ENCODE measurements at places on chromosomes 16 and 17.

GRCh38 chr16:57537581-57538234 lies 1.3 kb upstream of the CCDC102A start:
- DNase-seq: no peak

GRCh38 chr16:56369202-56369601 lies 56.1 kb downstream of the AMFR start:
- DNase-seq: no peak

GRCh38 chr17:48051706-48052486 lies 3.7 kb downstream of the NFE2L1 start:
- no peak for DNase-seq

GRCh38 chr17:82003411-82004381 lies 19.0 kb downstream of the CENPX start:
- no peak for DNase-seq

DNA sequence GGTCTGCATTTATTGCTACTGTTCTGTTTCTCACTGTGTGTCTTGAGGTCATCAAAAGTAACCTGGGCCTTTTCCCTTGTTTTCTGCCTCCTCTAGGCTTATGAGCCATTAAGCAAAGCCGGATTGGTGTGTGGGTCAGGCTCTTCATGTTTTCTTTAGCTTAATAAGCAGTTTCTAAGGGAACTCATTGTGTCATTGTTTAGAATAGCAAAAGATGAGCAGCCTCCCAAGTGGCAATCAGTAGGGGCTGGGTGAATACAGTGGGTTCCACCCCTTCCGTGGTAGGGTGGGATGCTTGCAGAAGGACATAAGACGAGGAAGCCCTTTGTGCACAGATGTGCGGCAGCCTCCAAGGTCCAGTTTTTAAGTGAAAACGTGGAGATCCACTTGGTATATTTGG lies 34.5 kb downstream of the ABCC1 start:
- no peak for DNase-seq

- peak; percentile 45 for DNase-seq
Measured at GRCh38 chr17:28744104-28744971, 527 bp downstream of the TRAF4 start.

- DNase-seq: peak; percentile 77
Measured at GRCh38 chr17:38559051-38559879, 46.5 kb downstream of the SRCIN1 start.

GRCh38 chr17:79877041-79877440 lies 37.8 kb upstream of the CBX4 start:
- no peak for DNase-seq

- DNase-seq: no peak
Measured at GRCh38 chr16:4771646-4772045, 4.7 kb upstream of the ZNF500 start.

DNA sequence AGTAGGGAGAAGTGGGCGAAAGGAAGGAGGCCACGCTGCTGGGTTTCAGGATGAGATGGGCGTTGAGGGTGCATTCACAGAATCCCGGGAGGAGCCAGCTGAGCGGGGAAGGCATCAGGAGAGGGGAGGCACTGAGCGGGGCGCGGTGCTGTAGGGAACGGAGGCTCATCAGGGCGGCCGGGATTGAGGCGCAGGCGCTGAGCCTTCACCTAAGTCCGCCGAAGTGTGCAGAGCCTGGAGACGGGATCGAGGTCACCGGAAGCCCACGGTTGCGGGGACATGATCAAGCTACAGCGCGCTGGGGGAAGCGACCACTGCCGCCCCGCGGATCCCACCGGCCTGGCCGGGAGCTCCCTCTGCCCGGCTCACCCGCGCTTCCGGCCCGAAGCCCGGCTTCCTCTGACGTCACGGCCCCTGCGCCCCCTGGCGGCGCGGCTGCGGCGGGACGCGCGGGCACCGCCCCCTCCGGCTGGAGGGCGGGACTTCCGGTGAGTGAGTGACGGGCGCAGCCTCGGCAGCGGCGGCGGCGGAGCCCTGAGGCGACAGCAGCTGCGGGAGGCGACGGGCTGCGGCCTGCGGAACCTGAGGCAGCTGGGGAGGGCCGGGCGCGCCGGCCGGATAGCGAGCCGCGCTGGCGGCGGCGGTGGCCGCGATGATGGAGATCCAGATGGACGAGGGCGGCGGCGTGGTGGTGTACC lies at the start of gene MAPK8IP3:
TSS of gene MAPK8IP3 (plus strand) at position 508 of the 698 bp plus-strand sequence. CDS start at position 653, 145 bp downstream.
- peak; percentile 84 for DNase-seq

GRCh38 chr17:29378500-29378899 lies 11.7 kb upstream of the TAOK1 start:
- no peak for DNase-seq

- no peak for DNase-seq
Measured at GRCh38 chr17:37740915-37741314, 3.9 kb downstream of the HNF1B start.

DNA sequence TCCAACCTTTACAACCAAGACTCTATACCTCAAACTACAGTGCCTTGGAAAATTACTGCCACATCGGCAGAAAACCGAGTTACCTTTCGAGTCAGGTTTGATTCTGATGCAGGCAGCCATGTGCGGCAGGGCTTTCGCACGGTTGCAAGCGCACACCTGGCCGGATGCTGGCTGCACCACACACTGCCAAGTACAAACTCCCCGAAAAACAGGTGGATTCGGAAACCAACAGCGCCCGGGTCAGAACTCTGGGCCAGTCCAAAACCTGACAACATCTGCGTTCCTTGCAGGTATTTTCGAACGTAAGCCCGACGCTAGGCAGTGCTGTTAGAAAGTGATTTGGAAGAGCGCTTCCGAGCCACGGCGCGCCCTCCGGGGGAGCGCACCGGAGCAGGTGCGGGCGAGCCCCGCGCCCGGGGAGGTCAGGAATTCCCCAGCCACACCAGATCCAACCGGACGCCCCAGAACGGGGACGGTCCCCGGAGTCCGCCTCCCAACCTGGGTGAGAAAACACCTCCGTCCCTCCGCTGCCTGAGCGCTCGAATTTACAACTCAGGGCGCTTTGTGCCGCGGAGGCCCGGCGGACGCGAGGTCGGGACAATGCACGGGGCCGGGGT lies 1.2 kb downstream of the USP7 start:
- DNase-seq: peak; percentile 62

DNA sequence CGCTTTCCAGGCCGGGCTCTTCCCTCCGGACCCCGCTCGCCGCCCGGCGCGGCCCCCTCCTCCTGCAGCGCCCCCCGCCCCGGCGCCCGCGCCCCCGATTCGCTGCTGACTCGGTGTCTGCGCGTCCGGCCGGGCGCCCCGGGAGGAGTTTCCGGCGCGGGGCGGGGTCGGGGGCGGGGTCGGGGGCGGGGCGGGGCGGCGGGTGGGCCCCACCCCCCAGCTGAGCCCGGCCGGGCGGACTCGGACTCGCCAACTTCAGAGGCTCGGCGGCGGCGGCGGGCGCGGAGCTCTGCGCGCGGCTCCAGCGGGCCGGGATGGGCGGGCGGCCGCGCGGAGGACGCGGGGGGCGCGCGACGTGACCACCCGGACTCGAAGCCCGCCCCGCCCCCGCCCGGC lies at the start of gene METRNL:
TSS of gene METRNL (plus strand) at position 258 of the 396 bp plus-strand sequence. CDS start 207 bp downstream, outside the sequence.
- peak; percentile 30 for DNase-seq

- no peak for DNase-seq
Measured at GRCh38 chr17:1961189-1961588, 63.9 kb downstream of the RTN4RL1 start.

GRCh38 chr17:68346448-68346847 lies 55.2 kb downstream of the ARSG start:
- peak; percentile 80 for DNase-seq

- DNase-seq: no peak
Measured at GRCh38 chr17:73013301-73013700, 79.2 kb downstream of the SLC39A11 start.

GRCh38 chr17:58410714-58411407 lies 6.5 kb downstream of the RNF43 start:
- no peak for DNase-seq

GRCh38 chr17:17860766-17861107 lies 24.0 kb upstream of the SREBF1 start:
- no peak for DNase-seq

DNA sequence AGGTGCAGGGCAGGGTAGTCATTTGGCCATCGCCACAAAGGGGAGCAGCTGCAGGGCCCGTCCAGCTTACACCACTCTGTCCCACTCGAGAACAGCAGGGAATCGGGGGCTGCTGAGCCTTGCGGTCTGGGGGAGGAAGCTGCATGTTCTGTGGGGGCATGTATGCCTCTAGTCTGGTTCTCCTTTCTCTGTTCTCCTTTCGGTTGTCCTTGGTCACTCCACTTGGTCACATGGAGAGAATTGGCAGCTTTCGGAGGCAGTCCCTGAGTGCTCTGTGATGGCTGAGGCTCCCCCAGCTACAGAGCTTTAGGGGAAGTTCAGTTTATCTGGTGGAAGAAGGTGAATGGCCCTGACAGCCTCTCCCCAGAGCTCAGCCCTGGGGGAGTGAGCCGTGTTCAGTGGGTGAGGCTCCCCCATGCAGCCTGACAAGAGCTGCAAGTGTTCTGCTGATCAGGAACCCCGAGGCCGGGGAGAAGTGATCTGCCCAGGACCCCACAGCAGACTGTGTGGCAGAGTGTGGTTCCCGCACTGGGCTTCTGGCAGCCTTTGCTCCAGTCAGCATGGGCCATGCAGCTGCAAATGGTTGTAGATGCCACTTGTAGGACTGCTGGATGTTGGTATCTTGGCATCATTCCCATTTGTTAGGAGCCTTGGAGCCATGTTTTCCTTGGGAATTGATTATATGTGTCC lies 22.3 kb upstream of the SMPD3 start:
- DNase-seq: peak; percentile 60

DNA sequence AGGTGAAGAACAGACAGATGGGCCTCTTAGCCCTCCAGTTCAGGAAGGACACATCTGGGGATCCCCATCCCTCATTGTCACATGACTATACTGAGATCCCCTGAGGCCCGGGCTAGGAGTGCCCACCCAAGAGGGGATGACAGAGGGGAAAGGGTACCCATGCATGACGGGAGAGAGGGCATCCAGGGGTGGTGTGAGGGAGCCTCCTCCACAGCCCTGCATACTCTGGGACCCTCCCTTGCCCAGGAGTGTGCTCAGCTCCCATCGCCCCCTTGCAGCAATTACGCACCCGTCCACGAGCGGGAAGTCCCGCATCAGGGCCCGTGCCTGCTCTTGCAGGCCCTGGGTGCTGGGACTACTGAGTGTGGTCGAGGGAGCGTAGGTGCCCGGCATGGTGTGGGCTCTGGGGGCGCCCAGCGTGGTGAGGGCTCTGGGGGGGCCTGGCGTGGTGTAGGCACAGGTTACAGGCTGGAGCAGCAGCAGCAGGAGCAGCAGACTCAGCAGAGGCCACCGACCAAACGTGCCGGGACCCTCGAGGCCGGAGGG lies 6.5 kb downstream of the DPEP2 start:
- no peak for DNase-seq

DNA sequence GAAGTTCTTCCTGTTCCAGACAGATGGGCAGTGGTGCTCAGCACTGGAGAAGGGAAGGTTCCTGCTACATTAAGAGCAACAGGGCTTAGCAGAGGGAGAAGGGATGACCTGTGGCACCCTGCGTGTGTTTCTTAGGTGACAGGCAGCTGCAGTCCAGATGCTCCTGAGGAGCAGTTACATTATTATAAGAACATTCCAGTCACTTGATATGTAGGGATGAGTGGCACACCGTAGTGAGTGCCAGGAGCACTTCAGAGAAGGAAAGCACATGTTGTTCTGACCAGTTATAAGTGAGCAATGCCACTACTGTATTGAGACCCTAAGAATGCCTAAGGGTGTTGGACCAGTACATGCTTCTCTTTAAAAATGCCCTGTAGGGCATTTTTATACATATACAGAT lies 39.9 kb upstream of the MRC2 start:
- no peak for DNase-seq

DNA sequence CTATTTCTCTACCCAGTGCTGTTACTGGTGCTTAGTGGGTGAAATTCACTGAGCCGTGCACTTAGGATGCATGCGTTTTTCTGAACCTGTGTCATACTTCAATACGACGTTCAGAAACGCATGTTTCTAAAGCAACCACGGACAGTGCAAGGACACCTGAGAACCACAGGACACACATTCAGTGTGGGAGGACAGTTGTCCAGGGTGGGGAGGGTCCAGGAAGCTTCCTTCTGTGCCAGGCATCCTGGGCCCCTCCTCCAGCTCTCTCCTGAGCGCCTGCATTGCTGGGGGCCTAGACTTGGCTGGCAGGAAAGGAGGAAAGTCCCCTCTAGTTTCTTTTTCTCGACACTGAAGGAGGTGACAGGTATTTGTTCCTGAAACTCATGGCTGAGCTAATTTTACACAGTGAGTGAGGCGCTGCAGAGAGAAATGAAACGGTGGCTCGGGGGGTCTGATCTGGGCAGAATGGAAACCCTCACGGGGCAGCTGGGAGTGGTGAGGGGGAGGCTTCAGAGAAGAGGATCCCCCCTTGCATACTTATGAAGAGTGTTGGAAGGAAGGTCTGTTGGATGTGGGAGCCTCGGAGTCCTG lies 89.9 kb downstream of the IRF8 start:
- no peak for DNase-seq

- no peak for DNase-seq
Measured at GRCh38 chr17:58686980-58687379, 4.9 kb downstream of the TEX14 start.

DNA sequence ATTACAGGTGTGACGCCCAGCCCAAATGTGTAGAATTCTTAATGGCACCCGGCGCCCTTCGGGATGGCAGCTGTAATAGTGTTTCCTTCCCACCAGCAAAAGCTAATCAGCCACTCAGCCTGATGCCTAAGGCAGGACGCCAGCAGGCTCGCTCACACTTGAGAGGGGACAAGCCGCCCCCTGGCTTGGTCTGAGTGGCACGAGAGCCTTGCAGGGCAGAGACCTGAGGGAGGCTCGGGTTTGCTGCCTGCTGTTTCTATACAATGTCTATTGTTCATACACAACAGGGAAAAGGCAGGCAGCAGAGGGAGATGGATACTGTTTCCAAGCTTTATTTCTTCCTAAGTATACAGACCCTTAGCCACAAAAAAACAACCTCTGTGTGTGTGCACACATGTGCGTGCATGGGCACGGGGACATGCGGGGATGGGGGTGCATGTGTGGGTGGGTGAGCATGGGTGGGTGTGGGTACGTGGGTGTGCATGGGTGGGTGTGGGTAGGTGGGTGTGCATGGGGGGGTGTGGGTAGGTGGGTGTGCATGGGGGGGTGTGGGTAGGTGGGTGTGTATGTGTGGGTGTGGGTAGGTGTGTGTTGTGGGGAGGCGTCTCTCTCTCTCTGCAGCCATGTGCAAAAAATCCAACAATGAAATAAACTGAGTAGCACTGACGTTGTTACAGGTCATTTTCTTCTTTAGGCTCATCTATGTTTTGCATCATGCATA lies 10.0 kb downstream of the SLC38A8 start:
- DNase-seq: no peak

DNA sequence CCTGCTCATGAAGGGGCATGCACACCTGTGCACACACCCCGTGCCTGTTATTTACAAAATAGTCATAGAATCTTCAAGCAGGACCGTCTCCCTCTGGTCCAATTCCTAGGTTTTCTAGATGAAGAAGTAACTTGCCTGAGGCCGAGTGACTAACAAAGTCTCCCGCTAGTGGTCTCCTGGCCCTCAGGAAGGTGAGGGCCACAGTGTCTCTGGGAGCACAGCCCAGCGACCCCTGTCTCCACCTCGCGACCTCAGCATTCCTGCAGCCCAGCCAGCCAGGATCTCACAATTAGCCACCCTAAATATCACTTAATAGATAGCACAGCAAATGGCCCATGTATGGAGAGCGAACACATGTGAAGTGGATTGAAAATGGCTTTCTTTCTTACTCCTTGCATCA lies 30.5 kb upstream of the CACNG1 start:
- no peak for DNase-seq

- DNase-seq: no peak
Measured at GRCh38 chr17:46822388-46822921, 4.0 kb upstream of the WNT3 start.

- no peak for DNase-seq
Measured at GRCh38 chr16:85473909-85474620, 139.1 kb upstream of the GSE1 start.
